ENCODE measurements at places on chromosomes 12 and 14.

GRCh38 chr14:94354638-94355185, 31.6 kb upstream of the SERPINA6 start:
- peak; percentile 14 for DNase-seq

DNA sequence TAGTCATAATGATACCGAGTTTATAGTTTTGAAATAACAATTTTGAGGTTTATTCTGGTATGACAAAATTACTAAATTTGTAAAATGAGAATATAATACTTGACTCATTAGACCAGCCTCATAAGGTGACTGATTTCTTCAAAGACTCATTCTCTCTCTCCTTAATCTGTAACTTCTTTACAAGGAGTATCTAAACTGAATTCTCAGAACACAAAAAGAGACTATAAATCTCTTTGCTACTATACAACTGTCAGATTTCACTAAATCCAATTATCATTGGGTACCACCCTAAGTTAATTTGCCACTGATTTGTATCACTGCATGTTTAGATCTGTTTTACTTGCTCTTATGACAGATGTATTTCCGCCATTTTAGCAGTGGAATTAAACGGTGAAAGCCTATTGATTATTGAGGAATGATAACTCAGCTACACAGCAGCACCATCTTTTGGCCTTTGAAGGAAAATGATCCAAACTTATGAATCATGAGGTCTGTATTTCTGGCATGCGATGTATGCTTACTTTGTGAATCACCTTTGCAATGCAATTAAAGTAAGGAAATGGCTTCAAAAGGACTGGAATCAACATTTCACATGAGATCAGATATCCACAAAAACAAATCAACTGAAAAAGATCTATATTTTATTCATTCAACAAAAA, 161.2 kb downstream of the RERGL start:
- DNase-seq: no peak

GRCh38 chr12:74415633-74416032, 122.0 kb upstream of the ATXN7L3B start:
- peak; percentile 7 for DNase-seq

DNA sequence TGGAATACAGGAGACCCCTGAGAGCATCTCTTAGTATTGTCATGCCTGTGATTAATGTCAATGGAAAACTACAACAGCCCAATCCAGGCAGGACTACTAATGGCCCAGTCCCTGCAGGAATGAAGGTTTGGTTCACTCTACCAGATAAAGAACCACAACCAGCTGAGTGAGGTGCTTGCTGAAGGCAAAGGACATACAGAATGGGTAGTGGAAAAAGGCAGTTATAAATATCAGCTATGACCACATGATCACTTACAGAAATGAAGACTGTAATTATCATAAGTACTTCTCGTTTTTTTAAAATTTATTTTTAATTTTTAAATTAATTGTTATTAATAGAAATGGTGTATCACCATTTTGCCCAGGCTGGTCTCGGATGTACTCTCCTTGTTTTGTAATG, 17.2 kb upstream of the LPCAT3 start:
- DNase-seq: no peak

GRCh38 chr14:81805785-81806184, 272.1 kb upstream of the SEL1L start:
- no peak for DNase-seq

DNA sequence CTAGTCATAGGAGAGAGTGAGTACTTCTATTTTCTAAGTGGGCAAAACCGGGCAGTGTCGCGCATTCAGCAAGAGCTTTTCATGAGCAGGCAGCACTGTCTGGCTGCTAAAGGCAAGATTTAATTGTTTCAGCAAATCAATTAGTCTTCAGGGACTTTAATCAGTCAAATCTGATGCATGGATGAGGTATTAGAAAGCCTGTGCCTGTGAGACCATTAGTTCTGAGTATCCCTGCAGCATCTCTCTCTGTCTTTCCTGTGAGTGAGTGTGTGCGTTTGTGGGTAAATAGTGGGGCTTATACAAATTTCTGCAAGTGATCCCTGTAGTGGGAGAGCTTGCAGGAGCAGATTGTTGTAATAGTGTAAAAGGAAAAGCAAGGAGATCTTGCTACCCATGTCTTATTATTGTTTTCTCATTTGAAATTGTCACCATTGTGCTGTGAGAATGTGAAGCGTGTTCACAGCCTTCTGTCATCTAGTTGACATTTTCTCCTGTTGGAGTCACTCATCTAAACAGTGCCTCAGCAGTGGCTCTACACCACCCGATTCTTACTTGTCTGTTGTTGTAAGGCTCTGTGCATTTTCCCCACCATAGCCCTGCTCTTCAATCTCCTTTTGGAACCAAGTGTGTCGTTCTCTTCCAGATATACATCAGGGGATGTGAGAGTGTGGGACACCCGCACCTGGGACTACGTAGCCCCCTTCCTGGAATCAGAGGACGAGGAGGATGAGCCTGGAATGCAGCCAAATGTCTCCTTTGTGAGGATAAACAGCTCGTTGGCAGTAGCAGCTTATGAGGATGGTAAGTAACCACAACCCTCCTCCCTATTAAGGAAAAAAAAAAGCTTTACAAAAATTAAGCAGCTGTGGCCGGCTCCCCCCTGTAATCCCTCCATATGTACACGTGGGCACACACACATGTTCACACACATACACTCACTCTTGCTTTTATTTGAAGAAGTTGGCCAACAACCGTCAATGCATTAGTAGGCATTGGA, 53.6 kb downstream of the FBXW8 start:
- DNase-seq: no peak

DNA sequence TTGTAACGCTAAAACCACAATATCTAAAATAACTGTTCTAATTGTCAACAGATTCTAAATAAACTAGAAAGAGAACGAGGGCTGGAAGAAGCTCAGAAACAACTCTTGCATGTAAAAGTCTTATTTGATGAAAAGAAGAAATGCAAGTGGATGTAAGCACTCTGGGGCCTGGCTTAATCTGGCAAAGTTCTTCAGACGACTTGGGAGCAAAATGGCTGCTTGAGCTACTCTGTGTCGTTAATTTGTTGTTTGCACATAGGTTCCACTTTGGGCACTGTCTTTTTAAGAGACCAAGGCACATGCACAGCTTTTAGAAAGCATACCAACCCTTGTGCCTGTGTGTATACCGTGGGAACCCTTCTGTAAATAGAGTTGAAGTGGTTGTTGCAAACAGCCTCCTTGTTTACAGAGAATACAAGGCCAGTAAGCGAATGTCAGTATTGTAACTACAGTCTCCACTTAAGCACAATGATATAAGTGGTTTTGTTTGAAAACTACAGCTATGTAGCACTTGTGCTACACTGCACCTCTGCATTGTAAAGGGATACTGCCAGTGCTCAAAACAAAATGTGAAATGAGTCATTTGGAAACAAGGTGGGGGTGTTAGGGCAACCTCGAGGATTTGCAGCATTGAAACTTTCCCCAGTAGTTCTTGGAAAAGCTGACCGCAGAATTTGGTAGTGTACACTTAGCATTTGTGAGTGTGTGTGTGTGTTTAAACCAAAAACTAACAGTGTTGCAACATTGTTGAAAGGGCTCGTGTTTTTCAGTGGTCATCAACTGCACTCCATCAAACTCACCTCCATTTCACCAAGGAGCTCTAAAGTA, 154.3 kb downstream of the CEP83 start:
- no peak for DNase-seq

DNA sequence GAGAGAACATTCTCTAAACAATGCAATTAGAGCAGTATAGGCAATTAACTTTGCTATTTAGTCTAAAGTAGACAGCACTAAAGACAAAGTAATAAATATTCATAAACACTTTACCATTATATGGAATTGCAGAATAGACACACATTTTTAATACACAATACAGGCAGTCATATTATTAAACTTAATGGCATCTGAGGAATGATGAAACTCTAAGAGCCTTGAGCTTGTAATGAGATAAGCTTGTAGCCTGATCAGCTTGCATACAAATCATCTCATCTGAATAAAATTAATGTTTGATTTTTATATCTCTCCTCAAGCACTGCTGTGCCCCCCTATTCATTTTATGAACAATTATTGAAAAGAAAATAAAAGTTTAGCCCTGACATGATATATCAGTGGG, 107.6 kb downstream of the MGAT4C start:
- no peak for DNase-seq

DNA sequence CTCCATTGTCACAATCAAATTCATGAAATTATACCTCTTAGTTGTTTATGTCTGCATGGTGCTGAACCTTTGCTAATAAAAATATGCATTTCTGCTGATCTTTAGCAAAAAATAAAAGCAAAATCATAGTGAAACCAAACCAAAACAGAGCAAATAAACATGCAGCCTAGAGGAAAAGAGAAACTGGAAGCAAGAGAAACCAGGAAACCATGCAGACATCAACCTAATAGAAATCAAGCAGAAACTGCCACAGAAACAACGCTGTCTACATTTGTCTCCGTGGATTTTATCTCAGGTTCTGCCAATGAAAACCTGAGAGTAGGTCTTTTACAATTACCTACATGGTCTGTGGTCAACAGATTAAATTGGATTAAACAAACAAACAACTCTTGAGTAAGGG, 173.7 kb downstream of the SYT10 start:
- no peak for DNase-seq

DNA sequence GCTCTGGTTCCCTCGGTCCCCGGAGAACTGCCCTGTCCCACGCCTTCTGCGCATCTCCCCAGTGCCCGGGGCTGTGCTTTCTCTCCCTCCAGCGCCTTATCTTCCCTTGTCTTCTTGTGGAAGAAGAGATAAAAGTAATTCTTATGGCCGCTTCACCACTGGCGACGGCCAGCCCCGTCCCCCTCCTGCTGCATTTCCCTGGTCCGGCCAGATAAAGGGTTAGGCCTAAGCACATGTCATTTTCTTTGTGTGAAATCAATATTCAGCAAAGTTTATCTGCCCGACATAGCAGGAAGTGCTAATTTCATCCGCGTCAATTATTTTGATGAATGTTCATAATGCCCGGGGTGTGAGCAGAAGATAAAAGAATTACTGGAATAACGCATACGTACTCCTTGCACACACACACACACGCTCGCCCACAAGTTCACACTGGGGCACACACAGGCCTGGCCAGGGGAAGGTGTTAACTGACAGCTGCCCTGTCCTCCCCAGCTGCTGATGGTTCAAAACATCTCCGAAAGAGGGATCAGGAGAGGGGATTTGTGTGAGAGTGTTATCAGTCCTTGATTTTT, 177.7 kb upstream of the LHX5 start:
- DNase-seq: no peak

DNA sequence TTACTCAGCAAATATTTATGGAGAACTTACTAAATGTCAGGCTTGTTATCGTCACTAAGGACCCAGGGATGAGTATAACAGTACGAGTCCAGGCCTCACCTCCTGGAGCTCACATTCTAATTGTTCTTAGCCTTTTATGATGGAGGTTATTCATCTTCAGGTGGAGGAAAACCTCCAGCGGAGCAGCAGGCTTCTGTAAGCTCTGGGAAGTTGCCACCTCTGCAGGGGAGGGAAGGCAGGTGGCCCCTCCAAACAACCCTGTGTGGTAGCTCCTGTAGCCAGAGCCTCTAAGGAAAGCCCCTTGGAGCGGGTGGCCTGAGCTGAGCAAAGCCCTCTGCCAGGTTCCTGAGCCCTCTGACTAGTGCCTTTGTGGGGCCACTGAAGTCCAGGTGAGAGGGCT, 104.1 kb downstream of the SMOC1 start:
- no peak for DNase-seq

DNA sequence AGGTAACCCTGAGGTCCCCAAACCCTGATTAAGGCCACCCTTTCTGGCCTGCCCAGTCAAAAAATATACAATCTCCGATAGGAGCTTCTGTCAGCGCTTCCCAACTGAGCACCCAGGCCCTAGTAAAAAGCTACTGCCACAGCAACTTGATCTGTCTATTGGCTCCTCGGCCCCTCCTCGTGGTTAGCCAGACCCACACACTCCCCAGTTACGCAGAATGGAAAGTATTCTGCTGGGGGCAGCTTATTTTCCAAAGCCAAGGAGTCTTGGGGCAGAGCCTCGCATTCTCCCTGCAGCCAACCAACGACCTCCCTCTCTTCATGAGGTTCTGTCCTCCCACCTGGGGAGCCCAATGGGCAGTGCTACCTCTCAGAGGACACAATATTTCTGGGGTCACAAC, 32.1 kb downstream of the FMNL3 start:
- DNase-seq: no peak

DNA sequence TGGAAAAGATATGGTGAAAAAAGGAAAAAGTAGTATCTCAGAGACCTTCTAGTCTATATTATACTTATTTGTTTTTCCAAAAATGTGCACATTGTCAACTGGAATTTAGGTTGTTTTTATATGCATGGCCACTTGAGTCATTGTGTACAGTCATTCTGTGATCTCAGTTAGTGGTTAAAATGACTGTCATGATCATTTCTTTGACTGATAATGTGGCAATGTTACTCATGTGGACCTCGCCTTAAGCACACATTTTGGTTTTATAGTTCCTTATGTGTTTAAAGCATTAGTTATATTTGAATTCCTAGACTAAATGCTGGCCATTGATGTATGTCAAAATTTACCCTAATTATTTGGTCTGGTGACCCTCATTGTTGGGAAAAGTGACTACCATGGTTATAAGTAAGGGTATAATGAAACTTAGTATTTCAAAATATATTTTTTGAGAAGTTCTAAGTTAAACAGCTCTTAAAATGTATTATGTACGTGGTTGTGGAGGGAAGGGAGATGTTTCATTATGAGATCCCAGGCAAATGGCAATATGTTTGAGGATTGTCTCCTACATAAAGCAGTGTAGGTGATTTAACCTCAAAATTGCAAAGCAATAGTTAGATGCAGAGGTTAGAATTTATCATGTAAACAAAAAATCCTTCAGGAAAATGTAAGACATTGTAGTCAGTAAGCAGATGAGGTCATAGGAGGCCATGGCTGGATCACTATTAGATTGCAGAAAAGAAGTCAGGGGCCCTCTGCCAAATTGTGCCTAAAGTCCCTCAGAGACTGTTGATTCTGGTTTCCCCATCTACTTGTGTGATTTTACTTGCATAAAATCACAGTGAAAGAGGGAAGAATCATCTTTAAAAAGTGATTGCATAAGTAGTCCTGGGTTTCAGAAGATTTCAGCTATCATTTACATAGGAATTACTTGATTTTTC, 17.5 kb downstream of the PNMA1 start:
- DNase-seq: peak; percentile 69

GRCh38 chr12:32734952-32735351, 20.7 kb downstream of the YARS2 start:
- no peak for DNase-seq

- peak; percentile 11 for DNase-seq
These were observed 319.4 kb downstream of the KCNC2 start for GRCh38 chr12:74890237-74890599.

GRCh38 chr12:113403435-113404415, at the start of gene SDS:
Gene SDS (minus strand): TSS chr12:113403887. CDS start chr12:113399708, 4,179 bp downstream.
- no peak for DNase-seq

DNA sequence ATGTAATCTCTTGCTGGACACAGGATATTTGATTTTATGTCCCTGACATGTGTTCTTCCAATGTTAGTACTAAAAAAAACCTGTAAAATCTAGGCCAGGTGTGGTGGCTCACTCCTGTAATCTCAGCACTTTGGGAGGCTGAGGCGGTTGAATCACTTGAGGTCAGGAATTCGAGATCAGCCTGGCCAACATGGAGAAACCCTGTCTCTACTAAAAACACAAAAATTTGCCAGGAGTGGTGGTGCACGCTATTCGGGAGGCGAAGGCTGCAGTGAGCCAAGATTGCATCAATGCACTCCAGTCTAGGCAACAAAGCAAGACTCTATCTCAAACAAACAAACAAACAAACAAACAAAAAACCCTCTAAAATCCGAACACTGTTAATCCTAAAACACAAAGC, 68.0 kb downstream of the FERMT2 start:
- no peak for DNase-seq

GRCh38 chr12:51937926-51938325, 13.6 kb upstream of the ACVR1B start:
- no peak for DNase-seq

All from GM10248 (cell line).